Natural killer cell (primary cell): ENCODE measurements at places on chromosomes 7 and 10.
A peak's percentile ranks its signal among the peaks of the same experiment; 100 is the strongest.

DNA sequence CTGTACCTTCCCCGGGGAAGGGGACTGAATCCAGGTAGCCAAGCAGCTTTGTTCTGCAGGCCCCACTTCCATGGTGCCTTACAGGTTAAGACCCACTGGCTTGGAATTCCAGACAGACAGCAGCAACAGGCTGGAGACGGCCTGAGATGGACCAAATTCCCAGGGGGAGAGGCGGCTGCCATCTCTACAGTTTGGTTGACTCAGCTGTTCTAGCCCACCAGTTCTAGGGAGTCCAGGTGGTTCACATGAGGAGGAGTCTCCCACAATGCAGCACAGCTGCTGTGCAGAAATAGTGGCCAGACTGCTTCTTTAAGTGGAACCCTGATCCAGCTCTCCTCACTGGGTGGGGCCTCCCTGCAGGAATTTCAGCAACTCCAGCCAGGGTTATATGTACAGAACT, 74.1 kb downstream of the C10orf67 start:
- DNase-seq: no peak

- DNase-seq: no peak
These were observed 126.3 kb downstream of the NRP1 start for GRCh38 chr10:33208166-33208565.

DNA sequence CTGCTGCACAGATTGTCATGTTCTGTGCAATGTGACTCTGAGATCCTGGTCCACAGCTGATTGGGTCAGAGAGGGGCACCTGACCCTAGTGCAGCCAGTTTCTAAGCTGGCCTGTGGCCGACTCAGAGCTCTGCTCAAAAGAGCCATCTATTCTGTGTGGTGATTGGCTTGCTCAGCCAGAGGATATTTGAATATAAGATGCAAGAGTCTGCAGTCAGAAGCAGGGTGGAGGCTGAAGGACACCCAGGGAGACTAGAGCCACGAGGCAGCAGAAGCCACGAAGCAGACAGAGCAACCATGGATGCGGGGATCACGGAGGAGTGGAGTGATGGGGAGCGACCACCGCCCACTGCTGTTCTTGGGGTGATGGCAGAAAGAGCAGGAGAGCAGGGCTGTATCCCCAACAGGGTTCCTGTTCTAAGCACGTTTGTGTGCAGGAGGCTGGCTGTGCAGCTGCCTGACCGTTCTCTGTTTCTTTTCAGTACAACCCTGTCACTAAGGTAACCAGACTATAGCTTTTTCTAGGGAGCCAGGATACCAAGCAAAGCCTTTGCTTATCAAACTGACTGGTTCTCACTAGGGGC, 19.5 kb upstream of the RHEB start:
- DNase-seq: no peak

DNA sequence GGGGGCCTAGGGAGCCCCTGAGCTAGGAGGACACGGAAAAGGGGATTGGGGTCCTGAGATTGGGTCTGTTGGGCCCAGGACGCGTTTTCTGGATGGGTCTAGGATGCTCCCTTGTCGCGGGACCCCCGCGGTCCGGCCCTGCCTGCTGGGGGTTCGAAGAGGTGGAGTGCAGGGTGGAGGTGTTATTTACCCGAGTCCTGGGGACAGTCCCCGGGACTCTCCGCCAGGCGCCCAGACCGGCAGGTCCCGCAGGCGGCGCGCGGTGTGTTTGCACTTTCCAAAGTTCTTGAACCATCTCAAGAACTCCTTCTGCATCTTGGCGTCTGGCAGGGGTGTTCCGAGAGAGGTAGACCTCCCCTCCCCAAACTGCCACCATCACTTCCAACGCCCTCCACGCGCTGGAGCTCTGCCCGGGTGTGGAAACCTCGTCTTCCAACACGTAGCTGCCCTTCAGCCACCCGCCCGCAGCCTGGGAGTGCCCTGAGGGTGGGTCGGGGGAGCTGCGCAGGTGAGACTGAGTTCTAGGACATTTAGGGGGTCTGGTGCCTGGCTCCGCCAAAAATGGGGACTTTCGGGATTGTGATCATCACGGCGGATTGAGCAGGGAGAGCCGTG, 569 bp downstream of the CAV1 start:
- DNase-seq: peak; percentile 58

GRCh38 chr10:124101351-124101750, 8.0 kb upstream of the CHST15 start:
- no peak for DNase-seq

- DNase-seq: no peak
These were observed 27.8 kb downstream of the FAM53B start for GRCh38 chr10:124716369-124716768.

DNA sequence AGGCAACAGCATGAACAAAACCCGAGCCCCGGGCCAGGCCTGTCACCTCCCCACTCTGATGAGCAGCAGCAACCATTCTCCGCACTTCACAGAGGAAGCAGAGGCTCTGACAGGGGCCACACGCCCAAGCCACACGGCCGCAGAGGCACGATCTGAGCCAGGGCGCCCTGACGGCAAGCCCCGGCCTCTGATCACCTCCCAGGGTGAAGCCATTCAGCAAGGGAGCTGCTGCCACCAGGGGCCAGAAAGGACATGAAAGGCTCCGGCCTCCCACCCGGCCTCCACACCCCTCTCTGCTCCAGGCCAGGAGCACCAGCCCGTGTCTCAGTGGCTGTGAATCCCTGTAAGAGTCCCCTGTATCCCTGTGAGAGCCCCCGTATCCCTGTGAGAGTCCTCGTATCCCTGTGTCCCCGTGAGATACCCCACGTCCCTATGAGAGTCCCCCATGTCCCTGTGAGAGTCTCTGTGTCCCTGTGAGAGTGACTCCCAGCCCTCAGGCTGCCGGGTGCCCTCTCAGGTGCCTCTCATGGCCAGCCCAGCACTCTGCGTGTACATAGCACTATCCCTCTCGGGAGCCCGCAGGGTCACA, 187.8 kb downstream of the MAD1L1 start:
- DNase-seq: no peak

DNA sequence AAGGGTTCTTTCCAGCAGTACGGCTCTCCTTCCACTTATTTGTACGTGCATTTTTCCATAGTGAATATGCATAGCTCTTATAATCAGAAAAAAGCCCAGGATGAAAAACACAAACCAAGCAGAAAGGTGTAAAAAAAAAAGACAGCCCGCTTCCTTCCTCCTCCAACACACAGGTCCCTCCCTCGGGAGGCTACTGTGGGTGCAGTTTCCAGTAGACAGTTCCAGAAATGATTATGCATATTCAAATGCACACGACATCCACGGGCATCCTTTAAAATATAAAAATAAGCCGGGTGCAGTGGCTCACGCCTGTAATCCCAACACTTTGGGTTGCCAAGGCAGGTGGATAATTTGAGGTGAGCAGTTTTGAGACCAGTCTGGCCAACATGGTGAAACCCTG, 59.9 kb downstream of the TNRC18 start:
- DNase-seq: no peak

DNA sequence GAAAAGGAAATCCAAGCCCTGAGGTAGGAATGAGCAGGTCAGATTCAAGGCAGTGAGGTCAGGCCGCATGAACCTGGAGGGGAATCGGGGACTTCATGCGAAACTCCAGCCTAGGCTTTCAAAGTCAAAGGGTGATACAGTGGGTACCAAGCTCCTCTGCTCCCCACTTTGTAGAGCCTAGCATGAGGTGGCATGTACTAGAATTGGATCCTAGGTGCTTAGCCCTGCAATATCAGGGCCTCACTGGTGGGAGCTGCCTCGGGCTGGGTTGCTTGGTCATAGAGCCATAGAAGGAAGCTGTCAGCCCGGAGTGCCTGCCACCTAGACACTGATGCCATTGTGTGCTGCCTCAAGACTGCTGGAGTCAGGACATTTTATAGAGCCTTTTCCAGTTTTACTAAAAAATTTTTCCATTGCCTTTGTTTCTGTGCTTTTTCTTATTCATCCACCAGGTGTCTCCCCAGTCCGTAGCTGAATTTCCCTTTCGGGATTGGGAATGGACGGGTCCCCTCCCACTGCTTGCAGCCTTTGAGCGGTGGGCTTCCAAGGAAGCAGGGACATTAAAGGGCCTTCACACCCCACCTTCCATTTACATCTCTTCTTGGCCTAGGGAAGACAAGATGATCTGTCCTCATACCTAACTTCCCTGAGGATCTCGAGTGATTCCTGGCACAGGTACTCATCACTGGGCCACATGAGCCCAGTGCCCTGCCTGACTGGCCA, 5.5 kb upstream of the LZTS2 start:
- no peak for DNase-seq

DNA sequence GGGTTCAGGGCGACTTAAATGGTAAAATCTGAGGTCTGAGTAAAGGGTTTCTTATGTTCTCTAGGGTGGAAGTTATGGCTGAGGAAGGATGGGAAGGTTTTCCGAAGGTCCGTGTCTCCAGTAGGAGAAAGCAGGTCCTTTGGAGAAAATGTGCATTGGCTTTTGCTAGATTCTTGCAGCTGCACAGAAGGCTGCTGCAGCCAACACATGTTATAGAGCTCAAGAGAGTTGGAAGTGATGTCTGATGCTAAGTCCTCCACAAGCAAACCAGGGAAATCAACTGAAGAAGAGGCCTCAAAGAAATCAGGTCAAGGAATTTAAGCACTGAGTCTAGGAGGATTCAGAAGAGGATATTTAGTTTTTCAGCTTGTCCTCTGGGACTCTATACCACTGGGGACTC, 404.6 kb downstream of the LRMDA start:
- no peak for DNase-seq
